Activated gamma-delta T cell treated with anti-CD3 and anti-CD28 coated beads, Interleukin-2, amount 50 U/mL, for 16 hours (primary cell): ENCODE measurements at places on chromosomes 3 and 15.

DNA sequence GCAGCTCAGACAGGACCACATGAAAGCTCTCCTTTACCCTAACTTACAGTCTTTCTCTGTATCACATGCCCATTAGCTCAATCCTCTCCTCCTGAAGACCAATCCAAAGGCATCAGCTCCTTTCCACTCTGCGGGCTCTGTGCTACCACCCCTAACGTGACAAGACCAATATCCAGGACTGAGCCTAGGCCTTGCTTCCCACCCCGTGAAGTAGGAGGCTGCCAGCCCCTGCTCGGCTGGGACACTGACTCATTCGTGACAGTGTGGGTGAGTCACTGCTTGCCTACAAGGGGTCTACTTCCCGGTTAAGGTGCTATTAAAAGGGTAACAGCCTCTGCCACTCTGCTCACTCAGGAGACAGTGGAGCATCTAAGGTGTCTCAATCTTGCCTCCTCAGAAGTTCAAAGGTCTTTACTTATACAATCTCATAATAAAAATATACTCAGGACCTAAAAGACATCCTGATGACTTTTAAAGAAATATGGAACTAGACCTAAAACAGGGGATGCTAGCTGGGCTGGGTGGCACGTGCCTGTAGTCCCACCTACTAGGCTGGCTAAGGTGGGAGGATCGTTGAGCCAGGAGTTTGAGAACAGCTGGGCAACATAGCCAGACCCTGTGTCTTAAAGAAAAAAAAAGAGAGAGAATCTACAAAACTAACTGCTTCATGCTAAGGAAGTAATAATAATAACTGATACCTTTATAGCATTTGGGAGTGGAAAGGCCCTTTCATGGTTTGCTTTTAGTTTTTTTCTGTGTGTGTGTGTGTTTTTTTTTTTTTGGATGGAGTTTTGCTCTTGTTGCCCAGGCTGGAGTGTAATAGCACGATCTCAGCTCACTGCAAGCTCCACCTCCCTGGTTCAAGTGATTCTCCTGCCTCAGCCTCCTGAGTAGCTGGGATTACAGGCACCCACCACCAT lies 55.0 kb downstream of the TMEM44 start:
- DNase-seq = no peak

GRCh38 chr3:48428572-48429316 lies 1.1 kb downstream of the PLXNB1 start:
- DNase-seq = no peak

DNA sequence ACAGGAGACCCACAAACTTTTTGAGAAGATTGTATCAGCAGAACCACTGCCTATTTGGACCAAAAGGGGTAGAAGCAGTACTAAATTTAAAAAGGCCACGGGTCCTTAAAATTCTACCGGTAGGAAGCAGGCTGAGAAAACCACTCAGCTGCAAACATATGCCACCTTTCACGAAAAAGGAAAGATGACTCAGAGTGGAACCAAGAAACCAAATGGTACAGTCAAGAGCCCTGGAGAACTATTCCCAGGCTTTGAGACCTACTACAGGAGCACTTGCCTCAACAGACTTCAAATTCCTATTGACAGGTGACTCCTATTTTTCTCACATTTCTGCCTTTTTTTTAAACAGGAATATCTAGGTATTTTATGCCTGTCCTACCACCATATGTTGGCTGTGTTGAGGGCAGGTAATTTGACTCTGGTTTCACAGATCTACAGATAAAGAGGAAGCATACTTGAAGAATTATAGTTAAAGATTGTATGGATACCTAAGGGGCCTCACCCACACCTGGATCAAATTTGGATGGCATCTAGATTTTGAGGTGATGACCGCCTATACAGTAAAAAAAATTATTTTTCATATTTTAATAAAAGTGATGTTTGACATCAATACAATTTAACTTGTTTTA lies 10.1 kb downstream of the GOLIM4 start:
- DNase-seq = no peak

GRCh38 chr15:62325597-62325996 lies 160.5 kb upstream of the C2CD4B start:
- no peak for DNase-seq

DNA sequence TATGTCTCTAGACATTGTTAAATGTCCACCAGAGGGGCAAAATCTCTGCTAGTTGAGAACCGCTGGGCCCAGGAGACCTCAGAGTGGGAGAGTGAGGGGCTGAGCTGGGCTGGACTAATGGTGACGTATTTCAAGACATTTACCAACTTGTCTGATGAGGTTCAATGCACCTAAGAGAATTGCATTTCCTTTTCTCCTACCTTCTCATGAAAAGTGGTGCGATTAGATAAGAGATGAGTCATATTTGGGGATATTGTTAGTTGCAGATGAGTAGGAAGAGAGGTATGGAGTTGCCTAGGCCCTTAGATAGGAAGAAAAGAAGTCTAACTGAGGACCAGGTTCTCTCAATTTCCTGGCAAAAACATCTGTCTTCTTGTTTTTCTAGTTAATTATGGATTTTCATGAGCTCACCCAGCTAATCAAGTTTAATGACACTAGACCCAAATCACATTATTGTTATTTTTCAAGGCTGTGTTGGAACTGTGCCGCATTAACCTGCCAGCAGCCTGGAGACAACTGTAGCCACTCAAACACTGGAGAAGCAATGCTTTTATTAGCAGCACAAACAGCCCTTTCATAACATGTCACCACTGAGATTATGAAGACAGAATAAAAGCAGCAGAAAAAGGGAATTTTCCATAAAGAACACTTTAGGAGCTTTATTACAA lies 144.2 kb downstream of the PDCD6IP start:
- DNase-seq = no peak

DNA sequence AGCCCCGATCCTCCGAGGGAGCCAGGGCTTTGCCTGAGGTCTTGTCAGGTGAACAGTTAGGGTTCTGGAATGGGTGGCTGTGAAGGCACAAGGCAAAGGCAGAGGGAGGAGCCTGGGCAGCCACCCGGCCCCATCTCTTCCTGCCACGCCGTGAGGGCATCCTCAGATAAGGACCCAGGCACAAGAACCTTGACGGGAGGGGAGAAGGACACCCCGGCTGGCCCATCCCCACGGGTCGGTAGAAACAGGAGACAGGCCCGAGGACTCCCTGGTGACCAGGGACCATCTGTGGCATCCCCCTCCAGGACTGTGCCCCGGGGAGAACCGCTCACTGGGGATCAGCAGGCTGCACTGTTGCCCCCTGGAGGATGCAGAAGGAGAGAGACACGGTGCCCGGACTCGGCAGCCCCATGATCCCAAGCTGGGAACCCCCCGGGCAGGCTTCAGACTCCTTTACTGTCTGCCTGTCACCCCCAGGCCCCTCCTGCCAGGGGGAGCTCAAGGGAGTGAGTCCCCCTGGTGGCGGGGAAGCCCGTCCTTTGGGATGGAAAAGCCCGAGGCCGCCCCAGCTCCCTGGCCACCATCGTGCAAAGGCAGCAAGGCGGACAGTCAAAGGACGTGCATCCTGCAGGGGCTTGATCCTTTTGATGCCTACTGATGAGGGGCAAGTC lies 12.3 kb upstream of the PCSK6 start:
- DNase-seq = peak; percentile 19

DNA sequence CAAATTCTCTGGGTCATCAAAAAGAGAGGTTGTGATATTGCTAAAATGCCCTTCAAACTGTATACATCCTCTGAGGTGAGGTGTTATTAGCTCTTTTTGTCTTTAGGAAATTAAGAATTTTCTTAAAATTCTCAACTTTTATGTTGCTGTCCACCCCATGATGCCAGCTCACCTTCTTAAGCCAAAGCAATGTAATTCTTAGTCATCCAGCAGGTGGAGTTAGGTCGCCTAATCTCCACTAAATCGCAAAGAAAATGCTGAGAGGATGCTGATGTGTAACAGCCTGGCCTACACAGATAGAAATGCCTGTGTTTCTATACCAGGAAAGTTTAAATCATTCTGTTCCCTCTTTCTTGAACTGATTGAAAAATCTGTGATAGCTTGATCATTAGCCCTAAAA lies 770.2 kb upstream of the ALCAM start:
- DNase-seq = no peak

DNA sequence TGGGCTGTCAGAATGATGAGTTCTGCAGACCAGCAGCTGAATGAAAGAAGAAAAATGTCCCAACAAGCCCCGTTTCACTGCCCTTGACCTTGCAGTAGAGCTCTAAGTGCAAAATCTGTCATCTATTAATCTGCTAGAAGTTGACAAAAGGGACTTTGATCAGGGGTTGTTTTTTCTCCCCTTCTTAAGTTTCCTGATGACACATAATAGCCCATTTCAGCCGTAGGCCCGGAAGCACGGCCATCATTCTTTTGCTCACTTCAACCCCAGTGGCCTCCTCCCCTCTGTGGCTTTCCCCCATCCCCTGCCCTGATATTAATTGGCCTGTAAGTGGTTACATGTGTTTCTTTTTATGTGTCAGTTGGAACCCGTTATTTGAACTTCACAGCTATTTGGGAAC lies 298.9 kb downstream of the RPLP1 start:
- no peak for DNase-seq

GRCh38 chr15:97576929-97577645 lies 383.4 kb upstream of the ARRDC4 start:
- no peak for DNase-seq

- DNase-seq = no peak
These were observed 59.6 kb upstream of the ITGA11 start for GRCh38 chr15:68491415-68492106.

GRCh38 chr3:43874731-43875130 lies 184.0 kb downstream of the ABHD5 start:
- DNase-seq = no peak

GRCh38 chr3:119608405-119609000 lies 10.8 kb downstream of the PLA1A start:
- DNase-seq = no peak

- no peak for DNase-seq
These were observed 47.5 kb upstream of the CHMP2B start for GRCh38 chr3:87179642-87180041.

GRCh38 chr3:4421121-4421520 lies 45.9 kb downstream of the SUMF1 start:
- DNase-seq = no peak

GRCh38 chr15:75193976-75194375 lies 7.7 kb upstream of the C15orf39 start:
- no peak for DNase-seq

DNA sequence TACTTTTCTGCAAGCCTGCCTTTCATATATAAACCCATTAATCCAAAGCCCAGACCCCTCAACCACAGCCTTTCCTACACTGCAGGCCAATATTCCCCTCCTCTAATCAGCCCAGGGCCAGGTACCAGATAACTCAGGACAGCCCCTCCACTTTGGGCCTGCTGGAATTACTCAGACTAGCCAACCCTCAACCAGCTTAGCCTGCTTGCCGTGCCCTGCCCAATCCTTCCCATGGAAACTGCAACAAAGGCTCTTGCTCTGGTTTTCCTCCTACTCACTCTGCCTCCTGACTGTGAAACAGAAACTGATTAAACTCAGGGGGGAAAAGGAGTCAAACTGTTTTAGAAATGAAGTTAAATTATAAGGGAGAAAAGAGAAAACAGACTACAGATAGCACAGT lies 248.1 kb downstream of the KLF13 start:
- no peak for DNase-seq

GRCh38 chr15:57680021-57680420 lies 26.5 kb upstream of the POLR2M start:
- DNase-seq = no peak

- DNase-seq = no peak
These were observed 18.6 kb downstream of the NEK4 start for GRCh38 chr3:52752045-52752660.

DNA sequence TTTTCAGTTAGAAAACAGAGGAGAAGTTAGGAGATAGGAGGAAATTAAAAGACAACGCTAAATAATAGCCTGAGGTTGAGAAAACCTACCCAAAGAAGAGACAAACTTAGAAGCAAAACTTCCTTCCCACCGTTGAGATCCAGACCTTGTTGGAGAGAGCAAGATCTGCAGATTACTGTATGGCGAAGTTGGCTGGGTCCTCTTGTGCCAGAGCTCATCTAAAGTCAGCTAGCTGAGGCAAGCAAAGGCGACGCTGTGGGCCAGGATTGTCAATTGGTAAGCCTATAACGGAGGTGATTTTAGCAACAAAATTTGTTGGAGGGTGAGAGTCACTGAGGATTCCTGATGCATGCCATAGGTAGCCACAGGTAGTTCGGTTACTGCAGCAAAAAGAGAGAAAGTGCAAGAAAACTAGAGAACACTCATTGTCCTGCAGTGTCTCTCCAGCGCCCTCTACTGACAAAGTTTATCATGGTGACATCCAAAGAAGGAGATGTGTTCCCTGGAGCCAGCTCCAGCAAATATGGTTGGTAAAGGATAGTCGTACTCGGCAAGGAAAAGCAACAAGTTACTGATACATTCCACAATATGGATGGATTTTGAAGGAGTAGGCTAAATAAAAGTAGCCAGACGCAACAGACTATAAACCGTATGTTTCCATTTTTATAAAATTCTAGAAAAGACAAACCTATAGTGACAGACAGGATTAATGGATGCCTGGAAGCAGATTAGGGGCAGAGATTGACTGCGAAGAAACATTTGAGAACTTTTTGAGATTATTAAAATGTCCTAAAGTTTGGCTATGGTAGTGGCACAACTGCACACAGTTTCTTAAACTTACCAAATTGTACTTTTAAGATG lies 9.8 kb upstream of the OR5K4 start:
- DNase-seq = no peak

DNA sequence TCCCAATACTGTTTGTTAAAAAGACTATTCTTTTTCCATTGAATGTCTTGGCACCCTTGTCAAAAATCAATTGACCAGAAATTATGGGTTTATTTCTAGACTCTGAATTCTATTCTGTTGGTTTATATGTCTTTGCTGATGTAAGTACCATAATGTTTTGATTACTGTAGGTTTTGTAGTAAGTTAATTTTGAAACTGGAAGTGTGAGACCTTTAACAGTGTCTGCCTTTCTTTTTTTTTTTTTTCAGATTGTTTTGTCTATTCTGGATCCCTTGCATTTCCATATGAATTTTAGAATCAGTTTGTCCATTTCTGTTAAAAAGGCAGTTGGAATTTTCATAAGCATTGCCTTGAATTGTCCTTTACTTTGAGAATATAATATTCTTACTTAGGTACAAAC lies 13.6 kb downstream of the ATP2C1 start:
- no peak for DNase-seq

- DNase-seq = no peak
These were observed 45.5 kb upstream of the SLC6A11 start for GRCh38 chr3:10770547-10770946.

- no peak for DNase-seq
These were observed 979 bp downstream of the UNC13C start for GRCh38 chr15:53979051-53979788.

DNA sequence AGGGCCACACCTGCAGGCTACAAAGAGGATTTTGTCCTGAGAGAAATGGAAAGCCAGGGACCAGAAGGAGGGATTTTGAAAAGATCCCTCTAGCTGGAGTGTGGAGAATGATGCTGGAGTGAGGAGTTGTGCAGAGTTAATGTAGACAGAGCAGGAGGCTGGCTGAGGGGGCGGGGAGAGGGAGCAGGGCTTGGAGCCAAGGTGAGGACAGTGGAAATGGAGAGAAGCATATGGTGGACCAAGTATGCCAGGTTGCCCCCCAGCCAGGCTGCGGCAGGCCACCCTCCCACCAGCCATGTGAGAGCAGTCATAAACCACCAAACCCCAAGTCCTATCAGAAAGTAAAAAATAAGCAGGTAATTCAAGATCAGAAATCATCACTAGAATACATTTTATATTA lies 14.7 kb downstream of the RARRES1 start:
- DNase-seq = no peak
